ENCODE measurements at places on chromosomes 2 and 18.
A peak's percentile ranks its signal among the peaks of the same experiment; 100 is the strongest.

DNA sequence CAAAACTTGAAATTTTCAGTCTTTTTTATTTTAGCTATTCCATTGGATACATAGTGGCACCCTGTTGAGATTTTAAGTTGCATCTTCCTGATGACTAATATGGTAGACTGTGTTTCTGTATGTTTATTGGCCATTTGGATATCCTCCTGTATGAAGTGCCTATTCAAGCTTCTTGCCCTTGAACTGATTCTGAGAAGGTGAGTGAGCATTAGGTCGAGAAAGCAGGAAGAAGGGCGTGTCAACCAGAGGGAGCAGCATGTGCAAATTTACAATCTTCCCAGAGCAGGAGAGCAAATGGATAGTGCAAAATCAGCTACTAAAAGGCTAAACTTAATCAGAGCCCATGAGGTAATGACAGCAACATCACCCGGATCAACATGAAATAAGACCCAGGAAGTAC is 8.6 kb downstream of the INPP1 start:
- no peak for DNase-seq

DNA sequence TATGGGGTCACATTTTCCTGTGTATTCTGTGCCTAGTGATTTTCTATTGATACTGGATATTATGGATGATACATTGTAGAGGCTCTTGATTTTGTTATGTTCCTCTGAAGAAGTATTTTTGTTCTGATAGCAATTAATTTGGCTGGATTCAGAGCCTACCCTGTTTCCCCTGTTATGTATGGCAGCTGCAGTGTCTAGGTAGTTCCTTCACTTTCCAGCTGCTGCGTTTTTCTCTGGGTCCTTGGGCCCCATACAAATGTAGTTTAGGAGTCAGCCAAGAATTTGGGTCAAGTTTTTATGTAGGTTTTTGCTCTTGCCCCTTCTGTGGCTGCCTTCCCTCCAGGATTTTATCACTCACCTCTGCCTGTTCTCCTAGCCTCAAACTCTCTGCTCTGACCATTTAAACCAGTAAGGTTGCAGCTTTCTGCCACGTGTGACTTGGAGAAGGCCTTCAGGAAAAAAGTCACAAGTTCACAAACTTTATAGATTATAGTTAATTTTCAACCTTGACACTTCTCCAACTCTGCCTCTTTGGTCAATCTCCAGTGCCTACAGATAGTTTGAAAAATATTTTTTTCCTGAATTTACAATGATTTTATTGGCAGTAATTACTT is 47.0 kb downstream of the APLF start:
- DNase-seq = no peak

GRCh38 chr18:45638544-45638943 is 23.3 kb downstream of the SLC14A2 start:
- no peak for DNase-seq

- no peak for DNase-seq
Measured at GRCh38 chr2:601806-602455, 75.3 kb downstream of the TMEM18 start.

- peak; percentile 78 for DNase-seq
Measured at GRCh38 chr2:57373530-57373929, 673.1 kb upstream of the VRK2 start.

- peak; percentile 34 for DNase-seq
Measured at GRCh38 chr18:55998071-55998522, 410.1 kb upstream of the TCF4 start.

DNA sequence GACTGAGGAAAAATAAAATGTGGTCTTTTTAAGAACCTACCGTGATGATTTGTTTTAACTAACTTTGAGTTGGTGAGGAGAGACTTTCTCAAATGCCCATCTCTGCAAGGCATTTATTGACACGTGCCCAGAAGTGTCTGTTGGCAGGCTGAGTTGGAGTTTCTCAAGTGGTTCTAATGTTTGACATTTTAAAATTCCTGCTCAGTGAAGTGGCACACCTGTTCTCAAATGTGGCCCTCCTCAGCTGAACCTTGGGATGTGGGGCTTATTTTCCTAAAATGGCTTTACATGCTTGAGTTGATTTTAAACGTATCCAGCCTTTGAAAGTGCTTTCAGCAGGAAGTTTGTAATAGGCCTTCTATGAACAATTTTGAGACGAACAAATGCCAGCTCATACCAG is 876 bp upstream of the CAVIN2 start:
- DNase-seq = no peak

DNA sequence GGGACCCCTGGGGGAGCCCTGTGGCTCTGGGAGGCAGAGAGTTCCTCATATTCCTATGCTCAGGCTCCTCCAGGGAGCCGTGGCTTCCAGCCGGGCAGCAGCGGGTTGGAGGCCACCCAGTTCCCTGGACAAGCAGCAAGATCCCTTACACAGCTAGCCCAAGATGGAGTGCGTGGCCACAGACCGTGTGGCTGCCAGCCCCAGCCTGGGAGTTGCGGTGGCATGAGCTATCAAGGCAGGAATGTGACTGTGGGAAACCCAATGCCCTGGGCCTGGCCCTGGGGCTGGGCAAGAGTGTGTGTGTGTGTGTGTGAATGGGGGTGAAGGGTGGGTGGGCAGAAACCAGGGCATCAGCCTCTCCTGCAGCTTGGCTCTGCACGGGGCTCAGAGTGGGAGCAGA is 130.5 kb downstream of the DYSF start:
- no peak for DNase-seq

GRCh38 chr2:239239607-239240413 is 161.0 kb downstream of the HDAC4 start:
- no peak for DNase-seq

DNA sequence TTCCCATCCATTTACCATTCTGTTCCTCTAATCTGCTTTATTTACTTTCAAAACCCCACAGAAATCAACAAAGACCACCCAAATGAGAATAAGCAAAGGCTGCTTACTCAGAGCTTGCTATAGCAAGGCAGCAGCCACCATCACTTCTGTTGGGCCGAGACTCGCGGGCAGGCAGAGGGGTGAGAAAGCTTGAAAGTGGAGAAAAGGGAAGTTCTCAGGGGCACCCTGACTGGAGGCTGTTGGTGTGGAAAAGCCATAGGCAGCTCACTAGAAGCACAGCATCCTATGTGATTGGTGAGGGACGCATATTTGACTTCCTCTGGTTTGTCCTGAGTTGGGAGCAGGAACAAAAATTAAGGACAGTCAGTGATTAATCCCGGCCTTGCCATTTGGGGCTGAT is 269.7 kb upstream of the THSD7B start:
- no peak for DNase-seq

GRCh38 chr2:38245114-38245641 is 131.9 kb downstream of the ATL2 start:
- DNase-seq = no peak

- DNase-seq = no peak
Measured at GRCh38 chr2:119485336-119486110, 38.8 kb downstream of the SCTR start.

GRCh38 chr2:235270956-235271355 is 222.9 kb upstream of the AGAP1 start:
- DNase-seq = peak; percentile 77

GRCh38 chr2:9333591-9334171 is 89.6 kb downstream of the ITGB1BP1 start:
- DNase-seq = peak; percentile 85

DNA sequence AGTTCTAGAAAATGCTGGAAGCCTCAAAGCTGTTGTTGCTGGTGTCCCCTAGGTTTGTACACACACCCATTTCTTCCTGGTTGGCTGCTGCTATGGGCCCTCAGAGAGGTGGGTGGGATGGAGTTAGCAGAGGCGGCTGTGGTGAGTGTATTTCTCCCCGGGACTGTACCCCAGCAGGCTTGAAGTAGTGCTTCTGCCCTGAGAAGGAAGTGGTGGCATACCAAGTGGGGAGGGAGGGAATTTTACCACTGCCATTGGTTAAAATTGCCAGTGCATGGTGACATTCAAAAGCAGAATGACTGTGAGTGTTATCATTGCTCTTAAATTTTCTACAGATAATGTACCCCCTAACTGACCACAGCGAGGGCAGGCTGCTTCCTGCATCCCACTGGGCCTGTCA is 125.6 kb upstream of the CAPN13 start:
- no peak for DNase-seq

GRCh38 chr2:161423421-161424393 is 7.6 kb downstream of the TBR1 start:
- no peak for DNase-seq

DNA sequence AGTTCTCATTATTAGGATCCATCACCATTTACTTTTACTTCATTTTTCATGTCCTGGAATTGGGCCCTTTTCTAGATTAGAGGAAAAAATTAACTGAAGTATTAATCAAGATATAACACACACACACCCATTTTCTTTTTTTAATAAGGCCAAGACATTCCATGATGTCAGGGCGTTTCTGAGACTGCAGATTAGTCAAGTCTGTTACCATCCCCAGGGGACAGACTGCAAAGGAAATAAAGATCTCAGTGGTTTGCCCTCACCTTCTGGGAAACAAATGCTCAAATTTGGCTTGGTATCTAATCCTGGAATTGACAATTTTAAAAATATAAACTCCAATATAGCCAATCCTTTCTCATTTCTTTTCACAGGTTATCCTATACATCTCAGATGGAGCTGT is 27.4 kb downstream of the RMP24 start:
- peak; percentile 27 for DNase-seq

DNA sequence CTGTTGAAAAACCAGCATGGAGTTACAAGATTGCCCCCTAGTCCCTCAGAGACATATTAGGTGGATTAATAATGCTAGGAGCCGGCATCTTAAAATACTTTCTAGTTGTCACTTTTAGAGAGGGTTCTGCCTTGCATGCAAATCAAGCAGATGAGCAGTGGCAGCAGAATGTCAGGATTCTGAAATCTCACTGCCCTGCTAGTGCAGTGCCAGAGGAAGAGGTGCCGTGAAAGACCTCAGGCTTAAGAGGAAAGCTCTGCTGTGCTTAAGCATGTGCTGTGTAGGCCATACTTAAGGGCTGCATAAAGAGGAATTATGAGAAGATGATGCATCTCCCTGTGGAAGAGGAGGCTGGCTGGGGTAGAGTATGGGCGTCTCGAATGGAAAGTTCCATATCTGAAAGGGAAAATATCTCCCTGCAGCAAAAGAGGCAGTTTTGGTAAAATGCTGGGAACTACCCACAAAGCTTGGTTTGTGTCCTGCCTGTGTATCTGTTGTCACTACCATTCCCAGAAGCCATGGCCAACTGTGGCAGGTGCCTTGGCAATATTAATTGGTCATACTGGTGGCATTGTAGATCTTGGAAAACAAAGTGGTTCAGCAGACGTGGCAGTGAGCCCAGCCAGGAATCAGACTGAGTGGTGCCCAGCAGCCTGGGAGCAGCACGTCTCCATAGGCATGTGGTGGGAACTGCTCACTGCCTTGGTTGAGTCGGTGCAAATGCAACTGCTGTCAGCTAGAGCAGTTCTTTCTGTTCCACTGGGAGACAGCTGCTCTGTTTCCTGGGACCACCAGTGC is 131.9 kb downstream of the EVA1A start:
- DNase-seq = no peak

GRCh38 chr2:453132-453531 is 165.2 kb upstream of the ALKAL2 start:
- no peak for DNase-seq

DNA sequence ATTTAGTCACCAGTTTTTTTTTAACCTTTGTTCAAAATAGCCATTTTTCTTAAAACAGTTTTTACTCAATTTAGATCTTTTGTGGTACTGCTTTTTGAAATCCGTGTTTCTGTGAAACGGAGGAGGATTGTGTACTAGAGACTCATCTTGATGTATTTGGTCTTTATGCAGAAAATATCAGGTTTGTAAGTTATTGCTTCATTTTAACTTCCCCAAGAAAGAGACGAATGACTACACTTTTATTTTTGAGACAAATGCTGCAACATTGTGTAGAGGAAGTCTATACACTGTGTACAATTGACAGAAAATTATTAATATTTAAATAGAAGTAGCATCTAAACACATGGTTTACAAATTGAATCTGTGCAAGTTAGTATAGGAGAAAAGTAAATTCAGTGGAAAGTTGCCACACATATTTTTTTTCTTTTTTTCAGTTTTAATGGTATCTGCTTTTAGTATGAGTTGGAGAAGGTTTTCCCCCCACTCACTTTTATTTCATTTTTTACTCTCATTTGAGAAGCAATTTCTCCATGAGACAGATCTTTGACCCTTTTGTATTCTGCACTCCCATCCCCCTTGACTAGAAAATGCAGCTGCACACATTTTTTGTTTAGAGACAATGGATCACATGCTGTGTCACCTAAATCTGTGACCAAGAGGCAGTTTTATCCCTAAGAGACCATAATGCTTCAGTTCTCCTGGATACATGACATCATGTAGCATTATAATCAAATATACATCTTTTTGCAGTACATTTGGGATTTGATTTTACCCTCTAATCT is 200.8 kb upstream of the STON1 start:
- DNase-seq = no peak

- DNase-seq = no peak
Measured at GRCh38 chr18:23143815-23144261, 8.6 kb downstream of the CABLES1 start.

DNA sequence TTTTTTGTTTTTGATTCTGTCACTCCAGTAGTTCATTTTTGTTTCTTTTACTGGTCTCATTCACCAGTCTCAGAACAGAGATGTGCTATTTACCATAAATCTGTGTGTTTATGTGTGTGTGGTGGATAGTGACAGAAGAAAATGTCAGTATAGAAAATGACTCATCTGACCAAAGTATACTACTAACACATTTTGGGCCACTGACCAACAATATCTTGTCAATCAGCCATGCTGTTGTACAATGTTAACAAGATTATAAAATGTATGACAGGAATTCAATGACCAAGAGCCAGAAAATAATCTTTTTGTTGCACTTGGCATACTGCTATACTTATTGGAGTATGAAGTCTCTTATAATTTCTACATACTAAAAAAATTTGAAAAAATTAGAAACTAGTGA is 1081.4 kb upstream of the NRXN1 start:
- DNase-seq = peak; percentile 41

GRCh38 chr2:44098050-44098449 is 70.6 kb upstream of the PPM1B start:
- DNase-seq = no peak

GRCh38 chr2:124289060-124289459 is 264.0 kb downstream of the CNTNAP5 start:
- no peak for DNase-seq

DNA sequence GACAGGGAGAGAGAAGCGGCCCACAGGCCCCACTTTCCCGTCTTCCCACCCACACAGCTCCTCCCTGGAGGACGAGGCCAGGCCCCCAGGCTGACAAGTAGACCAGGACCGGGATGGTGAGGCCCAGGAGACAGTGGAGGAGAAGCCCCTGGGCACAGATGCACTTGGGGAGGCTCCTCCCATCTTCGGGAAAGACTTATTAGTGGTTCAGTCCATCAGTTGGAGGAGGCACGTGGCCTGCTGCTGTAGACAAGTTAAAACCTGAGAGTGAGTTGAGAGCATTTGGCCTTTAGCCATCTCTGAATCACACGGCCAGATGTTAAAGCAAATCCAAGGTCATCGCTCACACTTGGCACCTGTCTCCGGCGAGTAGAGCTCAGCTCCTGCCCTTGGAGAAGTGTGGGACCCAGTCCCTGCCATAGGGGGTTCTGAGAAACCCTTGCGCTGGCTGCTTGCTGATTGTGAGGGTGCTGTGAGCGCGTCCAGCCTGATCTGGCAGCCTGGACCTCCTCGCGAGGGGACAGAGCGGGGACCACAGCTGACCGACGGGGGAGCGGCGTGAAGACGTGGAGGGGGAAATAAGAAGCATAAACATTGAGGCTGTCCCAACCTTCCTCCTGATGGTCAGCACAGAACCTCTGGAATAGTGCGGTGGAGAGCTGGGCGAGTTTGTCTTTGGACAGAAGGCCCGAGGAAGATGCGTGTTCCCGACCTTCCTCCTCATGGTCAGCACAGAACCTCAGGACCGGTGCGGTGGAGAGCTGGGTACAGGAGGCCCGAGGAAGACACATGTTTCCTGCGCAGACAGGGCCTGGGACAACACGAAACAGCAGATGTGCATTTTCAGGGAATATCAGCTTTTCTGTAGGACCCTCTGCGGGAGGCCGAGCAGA is 24.7 kb upstream of the ALLC start:
- DNase-seq = peak; percentile 77

All from fibroblast of mammary gland (primary cell).